ENCODE measurements at places on chromosomes 12 and 14.
A peak's percentile ranks its signal among the peaks of the same experiment; 100 is the strongest.

- peak; percentile 29 for DNase-seq
Measured at GRCh38 chr12:546920-547845, 87.4 kb downstream of the B4GALNT3 start.

- no peak for DNase-seq
Measured at GRCh38 chr12:25639406-25639805, 86.3 kb upstream of the LMNTD1 start.

- DNase-seq = no peak
Measured at GRCh38 chr12:12528361-12529270, 34.0 kb downstream of the DUSP16 start.

GRCh38 chr12:57178213-57178612 is 30.8 kb upstream of the LRP1-AS start:
- DNase-seq = no peak

- DNase-seq = peak; percentile 94
Measured at GRCh38 chr14:34711169-34711568, 3.2 kb downstream of the CFL2 start.

- DNase-seq = peak; percentile 24
Measured at GRCh38 chr12:50934981-50935807, 17.1 kb upstream of the HIGD1C start.

- no peak for DNase-seq
Measured at GRCh38 chr12:131620520-131620919, 90.4 kb upstream of the SFSWAP start.

Measured in foreskin fibroblast (primary cell).